ENCODE measurements at places on chromosomes 1 and 21.

- DNase-seq = no peak
Measured at GRCh38 chr1:161084597-161084988, 4.8 kb downstream of the NECTIN4 start.

DNA sequence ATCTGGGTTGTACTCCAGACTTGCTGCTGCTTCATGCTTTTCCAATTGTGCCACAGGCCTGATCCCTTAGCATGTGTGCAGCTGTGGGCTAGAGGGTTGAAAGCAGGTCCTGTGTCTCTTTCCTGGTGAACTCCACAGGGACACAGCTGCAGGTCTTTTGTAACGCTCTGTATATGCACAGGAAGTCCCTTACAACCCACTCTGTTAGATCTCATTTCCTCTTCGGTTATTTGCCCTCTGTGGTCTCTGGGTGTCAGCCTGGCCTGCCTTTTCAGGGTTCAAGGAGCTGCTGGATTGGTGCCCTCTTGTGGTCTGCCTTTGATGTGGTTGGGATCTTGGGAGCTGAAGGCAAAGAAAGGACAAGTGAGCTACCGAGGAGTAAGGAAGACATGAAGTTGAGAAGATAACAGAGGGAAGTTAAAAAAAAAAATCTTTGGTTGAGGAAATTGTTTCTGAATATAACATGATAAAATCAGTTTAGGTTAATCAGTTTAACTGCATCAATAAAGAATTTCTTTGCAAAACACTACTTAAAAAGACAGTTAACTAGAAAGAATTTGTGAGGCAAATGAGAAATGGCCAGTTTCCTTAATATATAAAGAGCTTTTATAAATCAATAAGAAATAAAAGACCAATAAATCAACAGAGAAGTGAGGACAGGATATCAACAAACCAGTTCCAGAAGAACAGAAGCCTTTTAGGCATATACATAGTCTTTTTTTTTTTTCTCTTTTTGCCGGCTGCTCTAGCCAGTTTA, 44.1 kb downstream of the UCK2 start:
- DNase-seq = no peak

- no peak for DNase-seq
Measured at GRCh38 chr1:222182641-222183040, 365.3 kb downstream of the HHIPL2 start.

- DNase-seq = no peak
Measured at GRCh38 chr1:217717959-217718358, 86.8 kb downstream of the SPATA17 start.

DNA sequence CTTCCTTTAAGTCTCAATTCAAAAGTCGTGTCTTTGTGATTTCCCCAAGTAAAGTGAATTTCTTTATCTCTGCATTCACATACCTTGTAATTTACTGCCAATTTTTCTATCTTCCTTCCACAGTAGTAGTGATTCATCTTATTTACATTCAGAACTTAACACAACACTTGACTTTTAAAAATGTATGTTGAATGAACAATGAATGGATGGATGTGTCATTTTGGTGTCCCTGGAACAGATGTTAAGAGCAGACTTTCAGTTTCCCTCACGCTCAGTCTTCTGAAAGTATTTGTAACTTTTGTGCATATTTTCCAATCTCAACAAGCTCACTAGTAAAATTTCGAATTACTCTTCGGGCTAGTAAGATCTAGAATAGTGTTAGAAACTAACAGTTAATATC, 352.0 kb downstream of the HHIPL2 start:
- no peak for DNase-seq

DNA sequence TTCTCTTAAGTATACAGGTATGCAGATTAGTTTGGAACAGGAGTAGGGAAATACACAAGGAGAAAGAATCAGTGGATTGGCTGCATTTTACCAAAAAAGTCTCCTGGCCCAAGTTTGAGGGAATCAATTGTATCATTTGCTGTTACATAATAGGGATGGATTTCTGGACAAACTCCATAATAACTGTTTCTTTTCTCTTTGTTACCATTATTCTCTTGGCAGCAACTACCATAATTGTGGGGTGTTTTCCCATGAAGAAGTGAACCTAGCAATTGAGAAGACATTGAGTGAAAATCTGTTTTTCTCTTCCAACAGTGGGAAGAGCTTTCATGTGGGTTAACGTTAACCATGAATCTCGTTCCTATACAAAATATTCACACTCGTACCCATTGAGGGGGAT, 46.4 kb upstream of the DPT start:
- no peak for DNase-seq

DNA sequence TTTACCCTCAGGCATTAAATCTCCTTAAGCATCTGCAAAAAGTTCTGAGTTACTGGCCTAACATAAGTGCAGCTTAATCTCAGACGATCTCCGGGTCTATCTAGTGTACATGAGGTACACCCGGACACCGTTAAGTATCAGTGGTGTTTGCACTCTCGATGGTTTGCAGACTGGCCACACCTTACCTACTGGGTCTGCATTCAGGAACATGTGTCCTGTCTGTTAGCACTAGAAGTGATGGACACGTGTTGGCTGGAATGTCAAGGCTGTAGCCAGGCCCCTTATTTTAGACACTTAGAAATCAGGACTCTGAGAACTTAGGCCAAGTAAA, 783 bp upstream of the AGL start:
- no peak for DNase-seq
